ENCODE measurements at places on chromosomes 7 and 10. TPM values are rescaled to one million over a fixed set of nuclear protein-coding genes. Genes with fewer than 3 reads are reported as not detected.

METTL2B gene
- polyA plus RNA-seq, result 21.2 TPM

RSPH10B gene
- not detected for polyA plus RNA-seq

PRKRIP1 gene
- polyA plus RNA-seq, result 24.8 TPM

DDC gene
- polyA plus RNA-seq, result not detected

PTER gene
- 4.9 TPM for polyA plus RNA-seq

DPCD gene
- 38.1 TPM for polyA plus RNA-seq

KLF14 gene
- not detected for polyA plus RNA-seq

TDRD1 gene
- 0.64 TPM for polyA plus RNA-seq
